Posterior vena cava (tissue), 2 donors: ENCODE measurements at places on chromosomes 1 and 21. TPM values are rescaled to one million over a fixed set of nuclear protein-coding genes. Genes with fewer than 3 reads are reported as not detected.

- no peak for DNase-seq
Measured at GRCh38 chr1:26127235-26128163, 15.9 kb downstream of the PDIK1L start.

DNA sequence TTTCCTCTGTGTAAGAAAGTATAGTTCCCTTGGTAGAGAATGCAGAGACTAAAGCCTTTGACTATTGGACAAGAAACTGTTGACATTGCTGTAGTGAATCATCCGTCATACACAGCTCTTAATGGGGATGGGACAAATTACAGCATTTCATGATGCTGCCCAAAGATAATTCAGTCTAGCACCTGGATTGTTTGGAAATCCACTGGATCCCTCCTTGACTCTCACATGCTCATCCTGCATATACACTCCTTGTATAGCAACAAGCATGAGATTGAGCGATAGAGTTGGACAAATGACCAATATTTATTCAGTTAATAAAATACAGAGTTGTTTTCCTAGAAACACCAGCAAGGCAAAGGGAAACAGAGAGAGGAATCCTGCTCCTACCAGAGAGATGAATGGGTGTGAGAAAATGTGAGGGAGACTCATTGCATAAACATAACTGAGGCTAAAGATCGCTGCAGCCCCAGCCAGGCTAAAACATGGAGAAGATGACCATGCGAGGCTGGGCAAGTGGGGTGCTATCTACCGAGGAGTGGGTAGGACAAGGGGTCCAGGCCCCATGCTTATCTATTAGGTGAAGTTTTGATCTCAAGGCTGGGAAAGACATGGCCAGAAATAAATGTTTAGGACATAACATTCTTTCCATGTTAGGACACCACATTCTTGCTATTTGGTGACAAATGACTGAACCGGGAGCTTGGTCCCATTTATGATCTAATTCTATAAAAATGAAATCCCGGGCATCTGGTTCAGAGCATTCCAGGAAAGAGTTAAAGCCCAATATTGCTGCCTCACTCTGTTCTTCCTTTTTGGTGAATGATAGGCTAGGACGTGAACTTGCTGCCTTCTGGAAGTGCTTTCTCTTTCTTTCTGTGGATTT is 153.2 kb downstream of the TGFB2 start:
- DNase-seq, result no peak

DNA sequence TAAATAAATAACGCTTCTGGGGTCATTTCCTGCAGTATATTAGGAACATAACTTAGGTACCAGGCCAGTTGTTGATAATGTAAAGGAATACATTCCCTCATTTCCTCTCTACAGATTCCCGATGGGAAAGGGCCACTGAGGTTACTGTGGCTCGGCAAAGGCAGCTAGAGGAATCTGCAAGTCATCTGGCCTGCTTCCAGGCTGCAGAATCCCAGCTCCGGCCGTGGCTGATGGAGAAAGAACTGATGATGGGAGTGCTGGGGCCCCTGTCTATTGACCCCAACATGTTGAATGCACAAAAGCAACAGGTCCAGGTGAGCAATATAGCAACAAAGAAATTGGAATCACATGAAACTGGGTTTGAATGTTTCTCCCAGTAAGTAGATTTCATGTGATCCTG is 109.6 kb upstream of the BMP8A start:
- no peak for DNase-seq

GRCh38 chr21:27157097-27157496 is 190.2 kb upstream of the ADAMTS5 start:
- DNase-seq, result no peak

DNA sequence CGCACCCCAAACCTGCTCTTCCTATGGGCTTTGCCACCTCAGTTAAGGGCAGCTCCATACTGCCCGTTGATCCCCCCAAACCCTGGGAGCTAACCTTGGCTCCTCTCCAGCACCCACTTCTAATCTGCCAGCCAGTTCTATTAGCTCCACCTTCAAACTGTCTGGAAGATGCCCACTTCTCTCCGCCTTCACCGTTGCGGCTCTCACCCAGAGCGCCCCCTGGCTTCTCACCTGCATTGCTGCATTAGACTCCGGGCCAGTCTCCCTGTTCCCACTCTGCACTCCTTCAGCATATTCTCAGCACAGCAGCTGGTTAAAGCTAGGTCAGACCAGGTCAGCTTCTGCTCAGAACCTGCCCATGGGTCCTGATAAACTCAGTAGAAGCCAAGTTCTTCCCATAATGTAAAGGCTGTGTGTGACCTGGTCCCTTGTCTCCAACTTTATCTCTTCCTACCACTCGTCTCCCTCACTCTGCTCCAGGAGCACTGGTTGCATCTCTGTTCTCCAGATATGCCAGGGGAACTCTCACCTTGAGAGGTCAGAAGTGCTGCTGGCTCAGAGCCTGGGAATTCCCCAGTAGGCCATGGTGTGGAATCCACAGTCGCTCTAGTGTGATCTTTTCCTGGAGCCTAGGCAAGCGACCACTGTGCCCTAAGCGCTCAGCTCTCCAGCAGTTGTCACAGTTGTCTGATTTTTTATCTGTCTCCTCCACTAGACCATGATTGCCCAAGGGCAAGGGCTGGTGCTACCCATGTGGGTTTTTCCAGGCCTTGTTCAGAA is 150.3 kb downstream of the HMGB4 start:
- DNase-seq, result no peak

- no peak for DNase-seq
Measured at GRCh38 chr21:31901315-31901714, 28.5 kb downstream of the HUNK start.

DNA sequence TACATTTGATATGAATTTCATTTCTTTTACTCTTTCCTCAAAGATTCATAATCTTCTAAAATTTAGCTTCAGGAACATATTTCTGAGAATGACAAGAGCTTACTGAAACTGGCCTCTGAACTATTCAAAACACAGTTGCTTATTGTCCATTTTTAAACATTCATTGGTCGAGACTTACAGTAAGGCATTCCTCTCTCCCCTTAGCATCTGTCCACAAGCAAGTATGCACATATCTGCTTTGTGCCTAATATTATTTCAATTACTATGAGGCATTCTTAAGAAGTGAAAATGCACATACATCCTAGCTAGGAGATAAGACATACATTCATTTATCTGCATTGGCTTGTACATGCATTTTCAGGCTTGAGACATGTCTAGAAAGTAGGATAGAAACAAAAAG is 488.7 kb downstream of the PTBP2 start:
- no peak for DNase-seq

- no peak for DNase-seq
Measured at GRCh38 chr1:95407886-95408291, 173.9 kb downstream of the RWDD3 start.

GRCh38 chr21:44337449-44337848 is 1.7 kb downstream of the CFAP410 start:
- no peak for DNase-seq

- peak; percentile 78 for DNase-seq
Measured at GRCh38 chr1:43936431-43937151, 3.0 kb downstream of the ARTN start.

DNA sequence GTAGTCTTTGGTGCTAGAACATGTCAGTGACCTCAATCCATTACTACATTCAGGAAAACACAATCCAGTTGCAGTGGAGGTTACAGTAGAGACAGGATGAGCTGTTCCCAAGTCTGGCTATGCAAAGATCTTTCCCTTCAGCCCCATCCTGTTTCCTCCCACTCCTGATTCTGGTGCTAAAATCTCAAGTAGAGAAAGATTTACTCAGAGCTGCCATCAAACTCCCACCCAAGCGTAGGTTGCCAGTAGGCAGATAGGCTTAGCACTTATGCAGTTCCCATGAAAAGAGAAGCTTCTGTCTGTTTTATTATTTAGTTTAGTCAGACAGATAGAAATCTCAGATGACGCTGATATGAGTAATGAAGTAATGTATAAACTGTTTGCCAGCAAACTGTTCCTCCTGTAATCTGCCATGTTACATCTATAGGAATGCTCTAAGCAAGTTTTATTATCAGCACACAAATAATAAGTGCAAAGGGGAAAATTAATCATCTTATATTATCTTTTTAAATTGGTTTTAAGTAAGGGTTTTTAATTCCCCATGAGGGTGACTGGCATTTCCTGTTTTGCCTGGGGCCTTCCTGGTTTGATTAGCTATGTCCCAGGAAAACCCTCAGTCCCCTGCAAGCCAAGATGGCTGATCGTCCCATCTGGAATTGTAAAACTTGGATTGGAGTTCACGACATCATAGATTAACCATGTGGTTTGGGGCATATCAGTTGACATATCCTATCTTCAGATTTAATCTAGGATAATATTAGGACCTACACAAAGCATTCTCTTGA is 188.3 kb upstream of the PALMD start:
- DNase-seq, result no peak

- DNase-seq, result peak; percentile 77
Measured at GRCh38 chr1:32892368-32893197, 6.3 kb downstream of the HPCA start.

- DNase-seq, result peak; percentile 54
Measured at GRCh38 chr1:43304314-43304681, 3.5 kb downstream of the TIE1 start.

DNA sequence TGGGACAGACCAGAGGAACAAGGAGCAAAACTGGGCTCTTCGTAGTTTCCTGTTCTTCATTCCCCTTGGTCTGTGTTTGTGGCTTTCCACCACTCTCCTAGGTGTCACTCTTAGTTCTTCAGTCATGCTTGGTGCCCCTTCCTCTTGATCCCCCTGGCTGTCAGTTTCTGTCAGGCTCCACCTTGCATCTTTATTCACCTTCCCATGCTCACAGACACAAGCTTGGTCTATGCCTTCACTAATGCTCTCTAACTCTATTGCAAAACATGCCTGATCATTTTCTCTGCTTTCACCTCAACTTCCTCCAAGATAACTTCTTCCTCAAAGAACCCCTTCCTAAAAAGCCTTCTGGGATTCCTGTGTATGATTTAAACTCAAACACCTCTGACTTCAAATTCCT is 122.9 kb downstream of the GLUL start:
- no peak for DNase-seq

DNA sequence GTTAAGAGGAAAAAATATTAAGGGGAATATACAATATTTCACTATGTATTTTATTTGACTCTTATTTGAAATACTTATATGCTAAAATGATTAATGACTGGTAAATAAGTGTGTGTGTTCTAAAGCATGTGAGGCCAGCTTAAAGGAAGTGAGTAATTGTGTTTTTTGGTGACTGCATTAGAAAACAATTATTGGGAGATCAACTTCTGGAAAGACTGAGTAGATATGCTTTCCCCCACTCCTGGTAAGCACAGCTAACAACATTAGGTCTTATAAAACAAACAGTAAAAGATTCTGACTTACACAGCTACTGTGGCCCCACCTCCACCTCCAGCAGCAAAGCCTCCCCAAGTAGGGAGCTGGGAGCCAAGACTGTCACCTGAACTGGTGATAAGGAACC is 403.0 kb downstream of the SRGAP2C start:
- DNase-seq, result no peak

DNA sequence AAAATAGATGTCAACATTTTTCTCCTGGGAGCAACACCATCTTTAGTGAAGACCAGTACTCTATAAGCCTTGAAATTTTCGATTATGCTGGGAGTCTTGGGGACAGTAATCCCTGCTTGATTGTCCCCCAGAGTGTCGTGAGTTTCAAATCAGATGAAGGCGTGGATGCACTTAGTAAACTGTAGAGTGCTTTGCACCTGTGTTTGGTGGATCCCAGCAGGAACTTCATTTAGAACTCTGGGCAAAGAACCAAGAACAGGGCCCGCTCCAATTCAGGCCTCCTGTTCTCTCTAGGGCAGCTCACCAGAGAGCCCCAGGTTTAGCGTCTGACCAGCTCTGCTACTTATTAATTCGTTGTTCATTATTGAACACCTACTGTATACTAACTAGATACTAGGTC is 1.5 kb downstream of the GPX7 start:
- DNase-seq, result no peak

DNA sequence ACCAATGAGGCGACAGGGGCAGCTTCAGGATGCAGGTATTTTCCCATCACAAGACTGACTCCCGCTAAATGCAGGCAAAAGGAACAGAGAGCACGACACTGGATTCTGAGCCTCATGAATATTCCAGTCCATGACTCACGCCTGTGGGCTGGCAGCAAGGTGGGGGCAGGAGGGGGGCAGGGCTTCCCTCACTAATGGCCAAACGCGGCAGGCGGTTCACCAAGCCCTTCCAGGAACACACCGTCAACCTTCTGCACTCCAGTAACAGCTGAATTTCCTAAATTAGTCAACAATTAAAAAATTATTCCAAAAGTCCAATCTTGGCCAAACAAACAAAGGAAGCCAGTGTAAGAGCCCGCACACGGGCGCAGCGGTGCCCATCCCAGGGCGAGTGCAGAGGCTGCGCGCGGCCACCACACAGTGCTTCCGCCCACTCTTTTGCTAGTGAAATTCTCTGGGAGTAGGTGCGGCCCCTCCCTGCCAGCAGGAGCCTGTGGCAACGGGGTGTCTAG is 12.5 kb upstream of the GPR153 start:
- no peak for DNase-seq

DNA sequence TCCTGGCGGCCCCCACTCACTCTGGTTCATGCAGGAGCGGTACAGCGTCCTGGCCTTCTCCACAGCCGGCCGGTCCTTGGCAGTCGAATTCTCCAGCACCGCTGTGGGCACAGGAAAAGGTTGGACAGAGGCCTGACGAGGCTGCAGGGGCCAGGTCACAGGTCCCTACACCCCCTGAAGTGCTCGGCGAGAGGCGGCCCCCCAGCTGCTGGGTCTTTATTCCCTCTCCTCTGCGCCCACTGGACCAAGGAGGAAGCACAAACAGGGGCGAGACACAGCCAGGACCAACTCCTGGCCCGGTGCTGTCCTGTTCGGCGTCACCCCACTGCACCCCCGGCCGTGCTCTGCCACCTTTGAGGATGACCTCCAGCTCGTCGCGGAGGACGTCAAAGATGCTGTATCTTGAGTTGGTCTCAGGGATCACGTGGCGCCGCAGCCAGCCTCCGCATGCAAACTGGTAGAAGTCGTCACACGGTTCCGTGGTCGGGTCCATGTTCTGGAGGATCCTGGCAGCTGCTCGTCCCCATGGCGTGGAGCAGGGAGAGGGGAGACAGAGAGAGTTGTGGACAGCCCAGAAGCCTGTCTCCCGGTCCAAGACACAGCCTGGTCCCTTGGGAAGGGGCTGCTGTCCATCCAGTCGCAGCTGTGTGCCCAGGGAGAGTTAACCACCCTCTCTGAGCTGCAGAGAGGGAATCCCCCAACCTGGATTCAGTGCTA is 22.9 kb downstream of the PRXL2B start:
- peak; percentile 77 for DNase-seq

GRCh38 chr1:23273450-23274133 is 56.3 kb upstream of the HTR1D start:
- no peak for DNase-seq

Gene RNU5D-1
- total RNA-seq, result not detected

Gene HPDL
- total RNA-seq, result 0.83 TPM

Gene GJC2
- total RNA-seq, result 8.2 TPM

Gene PERM1
- not detected for total RNA-seq

Gene DSCAM
- total RNA-seq, result 0.05 TPM

Gene RNU1-1
- 12,584 TPM for total RNA-seq

Gene HAO2
- not detected for total RNA-seq
